ENCODE measurements at places on chromosomes 11 and 22. TPM values are rescaled to one million over a fixed set of nuclear protein-coding genes. Genes with fewer than 3 reads are reported as not detected.

DNA sequence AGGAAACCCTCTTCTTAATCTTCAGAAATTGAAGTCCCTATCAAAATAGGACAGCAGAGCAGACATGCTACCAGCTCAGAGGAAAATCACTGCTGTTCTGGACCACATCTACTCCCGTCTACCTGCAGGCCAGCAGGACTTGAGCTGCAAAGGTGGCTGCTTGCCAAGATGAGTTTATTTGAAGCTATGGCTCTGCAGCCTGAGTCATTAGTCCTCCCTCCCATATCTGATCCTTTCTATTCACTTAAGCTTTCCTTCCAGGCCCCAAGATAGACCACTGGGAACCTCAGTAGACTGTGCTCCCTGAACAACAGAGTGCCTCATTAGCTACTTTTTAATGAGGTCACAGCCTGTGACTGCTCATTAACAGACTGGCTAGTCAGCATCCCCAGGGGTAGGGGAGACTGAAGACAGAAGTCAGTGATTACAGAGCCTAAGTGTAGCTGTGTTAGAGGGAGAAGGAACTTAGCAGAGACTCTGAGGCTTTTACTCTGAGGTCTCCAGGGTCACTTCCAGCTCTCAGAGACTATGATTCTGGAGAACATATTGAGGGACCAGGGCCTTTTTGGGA lies 6.8 kb upstream of the OR10A2 start:
- DNase-seq, result no peak

DNA sequence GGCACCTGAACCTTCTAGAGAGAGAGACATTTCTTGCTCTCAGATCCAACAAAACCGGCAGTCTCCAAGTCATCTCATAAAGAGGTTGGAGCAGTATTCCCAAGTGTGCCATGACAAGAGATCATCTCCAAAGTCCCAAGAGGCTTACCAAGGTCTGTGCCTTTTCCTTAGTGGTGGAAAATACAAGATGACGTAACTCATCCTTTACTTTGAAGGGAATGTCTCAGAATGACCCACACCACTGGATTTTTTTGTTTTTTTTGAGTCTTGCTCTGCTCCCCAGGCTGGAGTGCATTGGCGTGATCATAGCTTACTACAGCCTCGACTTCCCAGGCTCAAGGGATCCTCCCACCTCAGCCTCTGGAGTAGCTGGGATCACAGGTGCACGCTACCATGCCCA lies 71.0 kb upstream of the SLC22A12 start:
- DNase-seq, result no peak

GRCh38 chr11:74138021-74138420 lies 32.8 kb downstream of the C2CD3 start:
- DNase-seq, result no peak

DNA sequence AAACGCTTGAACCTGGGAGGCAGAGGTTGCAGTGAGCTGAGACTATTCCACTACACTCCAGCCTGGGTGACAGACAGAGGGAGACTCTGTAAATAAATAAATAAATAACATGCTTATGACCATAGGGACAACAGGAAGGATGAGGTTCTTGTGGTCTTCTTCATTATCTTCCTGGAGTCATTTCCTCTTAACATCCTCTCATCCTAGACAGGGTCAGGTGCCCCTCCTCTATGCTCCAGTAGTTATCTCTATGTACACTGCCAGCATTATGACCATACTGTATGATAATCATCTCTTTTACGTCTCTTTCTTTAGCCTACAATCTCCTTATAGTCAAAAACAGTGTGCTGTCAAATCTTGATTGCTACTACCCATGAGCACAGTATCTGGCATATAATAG lies 17.7 kb downstream of the RAB30 start:
- no peak for DNase-seq

The SLC43A1 gene
- 26.4 TPM for total RNA-seq

The C11orf87 gene
- total RNA-seq, result not detected

The SMC1B gene
- total RNA-seq, result 1.6 TPM

All from activated CD8-positive, alpha-beta T cell treated with anti-CD3 and anti-CD28 coated beads, Interleukin-2, amount 10 ng/mL, durations not matched to agents 7 days and 5 days (primary cell).